ENCODE measurements at places on chromosomes 5 and 9. TPM values are rescaled to one million over a fixed set of nuclear protein-coding genes. Genes with fewer than 3 reads are reported as not detected.

The PCDHA5 gene
- total RNA-seq, result not detected

GRCh38 chr9:26260238-26260637 lies 582.0 kb upstream of the TUSC1 start:
- DNase-seq, result no peak
- no peaks in the 10 kb centered on the region for H3K36me3 ChIP-seq
- no peaks in the 10 kb centered on the region for H3K4me1 ChIP-seq
- no peaks in the 10 kb centered on the region for H3K27me3 ChIP-seq
- no peak overlapping the region for H3K4me3 ChIP-seq

GRCh38 chr9:1907465-1907864 lies 107.7 kb upstream of the SMARCA2 start:
- H3K27me3 ChIP-seq, result no peaks in the 10 kb centered on the region
- H3K36me3 ChIP-seq, result no peaks in the 10 kb centered on the region
- no peak overlapping the region for H3K4me3 ChIP-seq
- H3K4me1 ChIP-seq, result peaks cover 7% of the 10 kb centered on the region
- H3K27ac ChIP-seq, result no peak overlapping the region
- no peak for DNase-seq

The TXNDC8 gene
- not detected for total RNA-seq

GRCh38 chr5:12876541-12877298 lies 972.5 kb upstream of the CTNND2 start:
- no peaks in the 10 kb centered on the region for H3K36me3 ChIP-seq
- no peak for DNase-seq
- no peak overlapping the region for H3K27ac ChIP-seq
- H3K4me1 ChIP-seq, result no peaks in the 10 kb centered on the region
- no peak overlapping the region for H3K4me3 ChIP-seq

GRCh38 chr9:129923589-129923988 lies 88.3 kb downstream of the USP20 start:
- H3K4me1 ChIP-seq, result peaks cover 36% of the 10 kb centered on the region
- peaks cover 42% of the 10 kb centered on the region for H3K36me3 ChIP-seq
- no peak overlapping the region for H3K4me3 ChIP-seq

DNA sequence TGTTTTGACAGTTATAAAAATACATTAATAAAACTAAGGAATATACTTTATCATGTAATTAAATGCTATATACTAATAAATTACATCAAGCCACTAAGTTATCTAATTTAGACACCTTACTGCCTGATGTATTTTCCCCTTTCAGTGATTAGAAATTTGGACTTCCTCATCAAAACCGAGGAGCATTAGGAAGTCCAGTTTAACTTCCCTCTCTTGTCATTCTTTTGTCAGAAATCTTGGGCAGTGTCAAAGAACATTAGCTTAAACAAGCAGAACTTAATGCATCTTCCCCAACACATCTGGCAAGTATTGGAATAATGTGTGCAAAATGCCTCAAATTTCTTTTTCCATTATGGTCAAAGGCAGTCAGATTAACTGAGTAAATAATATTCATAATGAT lies 81.6 kb downstream of the PLPP1 start:
- no peaks in the 10 kb centered on the region for H3K36me3 ChIP-seq
- H3K27ac ChIP-seq, result no peak overlapping the region
- H3K4me3 ChIP-seq, result no peak overlapping the region

Measured in activated naive CD4-positive, alpha-beta T cell treated with anti-CD3 and anti-CD28 coated beads for 36 hours (primary cell).